ENCODE measurements at places on chromosomes 3 and 15.

- no peak for DNase-seq
These were observed 83.4 kb downstream of the IL1RAP start for GRCh38 chr3:190597291-190597690.

DNA sequence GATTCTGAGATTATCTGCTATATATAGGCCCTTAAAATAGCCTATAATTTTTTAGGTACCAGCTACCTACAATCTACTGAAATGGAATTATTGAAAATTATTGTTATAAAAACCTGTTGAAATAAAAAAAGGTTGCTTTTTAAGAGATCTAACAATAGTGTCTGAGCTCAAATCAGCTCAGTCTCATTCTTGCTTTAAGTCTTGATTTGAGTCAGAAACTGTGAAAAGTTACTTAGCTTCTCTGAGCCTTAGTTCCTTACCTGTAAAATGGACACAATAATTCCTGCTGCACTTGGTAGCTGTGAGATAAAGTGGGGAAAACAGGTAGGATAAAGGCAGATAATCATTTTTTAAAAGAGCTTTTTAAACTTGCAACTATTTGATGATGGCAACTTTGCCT is 118.8 kb upstream of the UBE2E2 start:
- no peak for DNase-seq

DNA sequence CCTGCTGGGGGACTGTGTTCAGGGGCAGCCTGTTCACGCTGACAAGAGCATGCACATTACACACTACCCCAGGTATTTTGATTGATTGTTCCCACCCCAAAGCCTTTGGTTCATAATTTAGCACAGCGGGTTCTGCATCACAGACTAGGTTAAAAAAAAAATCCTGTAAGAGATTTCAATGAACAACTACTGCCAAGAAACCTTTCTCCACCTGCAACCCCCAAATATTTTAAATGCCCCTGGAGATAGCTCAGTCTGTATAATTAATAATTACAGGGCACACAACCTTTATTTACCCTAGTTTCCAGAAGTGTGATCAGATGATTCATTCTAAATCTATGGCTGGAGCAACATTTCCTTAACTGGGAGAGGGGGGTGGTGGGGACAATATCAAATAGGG is 87.6 kb downstream of the NR2F2 start:
- no peak for DNase-seq

DNA sequence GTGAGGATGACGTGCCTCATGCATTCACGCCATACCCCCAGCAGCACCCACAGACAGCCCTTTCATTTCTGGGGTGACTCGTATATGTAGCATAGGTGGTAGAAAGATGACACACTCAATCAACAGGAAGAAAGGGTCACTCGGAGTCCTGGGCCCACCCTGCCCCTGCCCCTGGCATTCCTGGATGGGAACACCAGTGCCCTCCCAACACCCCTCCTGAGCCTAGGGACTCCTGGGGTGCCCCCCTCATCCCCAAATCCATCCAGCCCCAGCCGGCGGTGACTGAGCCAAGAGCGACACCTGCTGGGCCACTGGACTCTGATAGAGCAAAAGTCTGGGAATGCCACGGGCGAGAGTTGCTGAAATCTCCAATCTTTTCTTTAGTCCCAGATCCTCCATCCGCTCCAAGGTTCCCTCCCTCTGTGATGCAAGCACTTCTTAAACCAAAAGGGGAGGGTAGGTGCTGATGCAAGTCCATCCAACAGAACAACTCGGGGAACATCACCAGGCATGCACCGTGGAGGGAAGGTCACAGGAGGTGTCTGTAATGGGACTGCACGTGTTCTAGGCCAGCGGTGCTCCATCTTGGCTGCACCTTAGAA is 31.1 kb downstream of the ACAN start:
- no peak for DNase-seq

GRCh38 chr3:9600597-9600996 is 47.0 kb upstream of the LHFPL4 start:
- DNase-seq: no peak

Measured in esophagus squamous epithelium (tissue), 5 donors.